ENCODE measurements at places on chromosomes 5 and 9. TPM values are rescaled to one million over a fixed set of nuclear protein-coding genes. Genes with fewer than 3 reads are reported as not detected.

DNA sequence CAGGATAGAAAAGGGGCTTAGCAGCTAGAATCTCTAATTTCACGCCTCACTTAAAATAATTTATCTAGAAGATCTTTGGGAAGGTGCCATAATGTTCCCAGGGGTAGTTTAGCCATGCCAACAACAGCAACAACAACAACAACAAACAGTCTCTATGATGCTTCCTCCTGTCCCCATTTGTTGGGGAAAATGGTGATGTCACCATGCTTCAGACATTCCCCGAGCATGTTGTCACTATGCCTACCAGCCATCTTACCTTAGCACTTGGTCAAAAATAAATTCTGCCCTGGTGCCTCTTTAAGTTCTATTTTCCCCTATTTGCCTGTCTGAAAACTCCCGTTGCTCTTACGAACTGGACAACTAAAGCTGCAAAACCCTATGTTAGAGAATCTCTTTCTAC, 76.6 kb downstream of the KCNN2 start:
- no peak overlapping the region for H3K4me3 ChIP-seq
- H3K36me3 ChIP-seq: no peaks in the 10 kb centered on the region
- H3K27ac ChIP-seq: no peak overlapping the region
- H3K27me3 ChIP-seq: no peaks in the 10 kb centered on the region

DNA sequence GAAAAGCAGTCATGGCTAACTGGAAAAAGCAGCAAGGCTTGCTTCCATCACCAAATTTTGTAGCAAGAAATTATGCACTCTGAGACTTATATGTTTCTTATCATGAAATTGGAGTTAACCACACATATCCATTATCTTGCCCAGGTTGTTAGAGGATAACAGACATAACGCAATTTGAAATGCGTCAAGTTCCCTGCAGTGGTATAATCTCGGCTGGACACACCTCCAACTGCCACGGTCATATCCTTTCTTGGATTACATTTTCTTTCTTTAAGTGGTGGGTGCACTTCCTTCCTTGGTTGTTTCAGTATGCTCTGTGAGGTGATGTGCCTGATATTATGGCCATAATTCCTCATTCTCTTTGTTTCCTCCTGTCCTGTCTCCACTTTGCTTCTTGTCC, 695.0 kb upstream of the DMAC1 start:
- no peaks in the 10 kb centered on the region for H3K4me1 ChIP-seq
- peaks cover 2% of the 10 kb centered on the region for H3K36me3 ChIP-seq
- no peak for DNase-seq
- no peak overlapping the region for H3K4me3 ChIP-seq
- no peak overlapping the region for H3K27ac ChIP-seq

DNA sequence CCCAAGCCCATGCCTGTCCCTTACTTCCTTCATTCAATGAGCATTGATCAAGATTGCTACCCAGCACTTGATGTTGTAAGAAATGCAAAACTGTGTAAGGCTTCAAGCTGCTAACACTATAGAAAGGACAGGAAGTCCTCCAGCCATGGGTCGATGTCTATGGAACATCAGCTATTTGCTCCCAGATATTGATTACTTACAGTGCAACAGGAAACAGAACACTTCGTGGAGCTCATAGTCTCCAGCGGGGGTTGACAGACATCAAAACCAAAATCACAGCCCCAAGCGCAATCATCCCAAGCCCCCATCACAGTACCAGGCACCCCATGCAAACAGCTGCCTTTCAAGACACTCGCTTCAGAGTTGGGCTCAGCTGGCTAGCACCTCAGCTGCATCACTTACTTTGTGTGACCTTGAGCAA, 26.8 kb upstream of the DUSP1 start:
- H3K27ac ChIP-seq: peak overlapping the region; percentile 8
- no peaks in the 10 kb centered on the region for H3K4me1 ChIP-seq
- no peak overlapping the region for H3K4me3 ChIP-seq

Gene TMEM267
- total RNA-seq: 5.0 TPM

- no peak overlapping the region for H3K4me3 ChIP-seq
- H3K4me1 ChIP-seq: no peaks in the 10 kb centered on the region
- H3K36me3 ChIP-seq: no peaks in the 10 kb centered on the region
- no peak overlapping the region for H3K27ac ChIP-seq
Observed at GRCh38 chr9:121818016-121818661, 166.7 kb downstream of the DAB2IP start.

GRCh38 chr5:1550287-1551076, 26.7 kb upstream of the LPCAT1 start:
- H3K27ac ChIP-seq: no peak overlapping the region
- H3K4me1 ChIP-seq: no peaks in the 10 kb centered on the region
- H3K36me3 ChIP-seq: no peaks in the 10 kb centered on the region
- DNase-seq: peak; percentile 40
- H3K4me3 ChIP-seq: no peak overlapping the region

GRCh38 chr5:50726475-50727148, 60.2 kb downstream of the PARP8 start:
- no peak overlapping the region for H3K4me3 ChIP-seq
- peaks cover 4% of the 10 kb centered on the region for H3K4me1 ChIP-seq
- H3K36me3 ChIP-seq: no peaks in the 10 kb centered on the region
- H3K27ac ChIP-seq: no peak overlapping the region
- DNase-seq: no peak

DNA sequence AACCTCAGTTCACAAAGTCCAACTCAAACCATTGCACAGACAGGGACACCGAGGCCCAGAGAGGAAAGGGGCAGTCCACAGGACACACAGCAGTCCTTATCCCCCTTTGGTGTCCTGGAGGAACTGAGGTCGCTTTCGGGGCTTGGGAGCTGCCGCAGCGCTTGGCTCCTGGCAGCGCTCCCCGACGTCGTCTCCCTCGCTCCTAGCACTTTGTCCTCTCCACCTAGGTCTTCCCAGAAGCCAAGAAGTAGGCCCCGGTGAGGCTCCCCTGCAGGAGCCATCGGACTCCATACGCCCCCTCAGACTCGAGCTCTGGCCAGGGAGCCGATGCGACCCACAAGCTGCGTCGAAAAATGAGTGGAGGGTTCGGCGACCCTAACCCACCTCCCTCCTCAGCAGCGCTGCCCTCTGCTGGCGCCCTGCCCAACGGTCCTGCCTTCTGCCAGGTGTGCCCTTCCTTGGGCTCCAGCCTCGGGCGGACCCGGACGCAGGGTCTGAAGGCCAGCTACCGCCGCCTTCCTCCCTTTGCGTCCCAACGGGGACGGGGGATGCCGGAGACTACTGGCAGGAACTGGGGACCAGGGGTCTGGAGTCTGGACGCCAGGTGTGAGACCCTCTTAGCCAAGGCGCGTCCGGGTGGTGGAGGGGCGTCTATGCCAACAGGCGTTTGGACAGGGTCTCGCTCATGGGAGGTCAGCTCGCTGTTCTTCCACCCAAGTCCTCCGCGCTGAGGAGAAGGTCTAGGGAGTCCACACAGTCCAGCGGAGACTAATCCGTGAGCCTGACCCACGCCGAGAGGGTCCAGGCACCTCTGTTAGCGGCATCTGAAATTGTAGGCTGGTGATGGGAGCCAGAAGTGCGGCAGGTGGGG, 2.1 kb upstream of the PRDM12 start:
- no peaks in the 10 kb centered on the region for H3K36me3 ChIP-seq
- H3K27ac ChIP-seq: no peak overlapping the region
- H3K4me3 ChIP-seq: no peak overlapping the region
- DNase-seq: no peak

- no peaks in the 10 kb centered on the region for H3K27me3 ChIP-seq
- H3K27ac ChIP-seq: no peak overlapping the region
- no peaks in the 10 kb centered on the region for H3K36me3 ChIP-seq
- H3K4me1 ChIP-seq: no peaks in the 10 kb centered on the region
- H3K4me3 ChIP-seq: no peak overlapping the region
- no peak for DNase-seq
Observed at GRCh38 chr9:111237447-111237846, 92.6 kb downstream of the OR2K2 start.

All from Peyer's patch (tissue), 4 donors.